Left lobe of liver (tissue), 2 donors: ENCODE measurements at places on chromosomes 4 and X. TPM values are rescaled to one million over a fixed set of nuclear protein-coding genes. Genes with fewer than 3 reads are reported as not detected.

KDR gene
- 13.5 TPM for total RNA-seq

CRLF2 gene
- not detected for total RNA-seq

CYLC1 gene
- not detected for total RNA-seq

SFRP2 gene
- 0.55 TPM for total RNA-seq

AWAT2 gene
- total RNA-seq, result not detected

FRAS1 gene
- 0.65 TPM for total RNA-seq

ADGRG4 gene
- 0.13 TPM for total RNA-seq
